Right lobe of liver (tissue), 6 donors: ENCODE measurements at places on chromosomes 6 and 20.

DNA sequence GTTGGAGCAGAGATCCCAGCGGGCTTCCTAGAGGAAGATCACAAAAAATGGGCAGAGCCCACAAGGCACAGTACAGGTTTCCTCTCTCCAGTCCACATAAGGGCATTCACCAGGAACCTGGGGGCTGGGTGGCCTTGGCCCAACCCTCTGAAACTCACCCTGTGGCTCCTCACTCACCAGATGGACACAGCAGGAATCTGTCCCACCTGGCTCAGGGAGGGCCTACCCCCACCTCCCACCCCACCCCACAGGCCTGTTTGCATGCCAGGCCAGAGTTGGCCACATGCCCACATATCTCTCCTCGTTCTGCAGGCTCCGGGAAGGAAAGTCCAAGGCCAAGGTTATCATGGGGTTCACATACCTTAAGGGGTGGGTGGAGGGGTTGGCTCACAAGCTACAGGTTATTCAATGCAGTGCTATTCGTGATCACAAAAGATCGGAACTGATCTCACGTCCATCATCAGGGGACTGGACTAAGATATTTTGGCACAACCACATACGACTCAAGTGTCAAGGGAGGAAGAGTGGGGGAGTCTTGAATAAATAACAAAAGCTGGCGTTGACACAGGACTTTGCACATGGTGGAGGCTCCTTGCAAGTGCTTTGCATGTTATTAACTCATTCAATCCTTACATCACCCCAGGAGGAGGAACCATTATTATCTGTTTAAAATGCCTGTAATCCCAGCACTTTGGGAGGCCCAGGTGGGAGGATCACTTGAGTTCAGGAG, 13.0 kb downstream of the RIPOR3 start:
- no peak for DNase-seq

GRCh38 chr6:36701401-36701991, 3.9 kb downstream of the RAB44 start:
- DNase-seq = no peak

DNA sequence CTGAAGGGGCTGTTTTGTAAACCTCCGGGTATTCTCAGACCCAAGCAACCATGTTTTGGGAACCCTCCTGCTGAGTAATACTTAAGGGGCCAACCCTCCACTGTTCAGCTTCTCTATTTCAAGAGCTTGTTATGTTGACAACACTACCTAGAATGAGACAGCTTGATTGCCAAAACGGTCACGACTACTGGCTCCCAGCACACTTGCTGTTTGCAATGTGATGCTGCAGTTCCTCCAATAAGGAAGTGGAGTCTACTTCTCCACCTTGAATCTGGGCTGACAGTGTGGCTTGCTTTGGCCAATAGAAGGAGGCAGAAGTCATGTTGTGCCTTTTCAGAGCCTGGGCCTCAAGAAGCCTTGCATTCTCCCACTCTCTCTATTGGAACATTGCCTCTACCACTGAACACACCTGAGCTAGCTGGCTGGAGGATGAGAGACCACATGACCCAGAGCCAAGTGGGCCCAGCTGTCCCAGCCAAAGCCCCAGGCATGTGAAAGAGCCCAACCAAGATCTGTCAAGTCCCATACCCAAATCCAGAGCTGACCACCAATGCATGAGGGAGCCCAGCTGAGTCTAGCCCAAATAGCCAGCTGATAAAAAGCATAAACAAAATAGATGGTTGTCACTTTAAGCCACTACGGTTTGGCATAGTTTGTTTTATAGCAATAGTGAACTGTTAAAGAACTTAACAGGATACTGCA, 108.0 kb downstream of the PRND start:
- no peak for DNase-seq

- DNase-seq = no peak
Observed at GRCh38 chr6:37115236-37115895, 54.6 kb upstream of the PIM1 start.

DNA sequence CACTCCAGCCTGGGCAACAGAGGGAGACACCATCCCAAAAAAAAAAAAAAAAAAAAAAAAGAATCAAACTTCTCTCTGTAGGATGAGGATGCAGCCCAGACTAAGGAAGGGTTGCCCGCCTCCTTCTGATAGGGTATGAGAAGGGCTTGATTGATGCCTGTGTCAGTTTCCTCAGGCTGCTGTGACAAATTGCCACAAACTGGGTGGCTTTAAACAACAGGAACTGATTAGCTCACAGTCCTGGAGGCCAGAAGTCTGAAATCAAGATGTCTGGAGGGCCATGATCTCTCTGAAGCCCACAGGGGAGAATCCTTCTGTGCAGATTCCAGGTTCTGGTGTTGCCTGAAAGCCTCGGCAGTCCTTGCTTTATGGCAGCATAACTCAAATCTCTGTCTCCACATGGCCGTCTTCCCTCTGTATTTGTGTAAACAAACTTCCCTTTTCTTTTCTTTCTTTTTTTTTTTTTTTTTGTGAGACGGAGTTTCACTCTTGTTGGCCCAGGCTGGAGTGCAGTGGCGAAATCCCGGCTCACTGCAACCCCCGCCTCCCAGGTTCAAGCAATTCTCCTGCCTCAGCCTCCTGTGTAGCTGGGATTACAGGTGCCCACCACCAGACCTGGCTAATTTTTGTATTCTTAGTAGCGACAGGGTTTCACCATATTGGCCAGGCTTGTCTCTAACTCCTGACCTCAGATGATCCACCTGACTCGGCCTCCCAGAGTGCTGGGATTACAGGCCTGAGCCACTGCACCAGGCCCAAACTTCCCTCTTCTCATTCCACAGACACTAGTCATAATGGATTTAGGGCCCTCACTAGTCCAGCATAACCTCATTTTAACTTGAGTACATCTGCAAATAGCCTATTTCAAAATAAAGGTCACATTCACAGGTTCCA, 11.2 kb upstream of the CDK19 start:
- peak; percentile 57 for DNase-seq

- no peak for DNase-seq
Observed at GRCh38 chr6:85461798-85462170, 11.9 kb downstream of the NT5E start.

- no peak for DNase-seq
Observed at GRCh38 chr6:56650191-56650590, 7.5 kb upstream of the DST start.

GRCh38 chr6:50128420-50129005, 78.8 kb upstream of the DEFB112 start:
- no peak for DNase-seq

DNA sequence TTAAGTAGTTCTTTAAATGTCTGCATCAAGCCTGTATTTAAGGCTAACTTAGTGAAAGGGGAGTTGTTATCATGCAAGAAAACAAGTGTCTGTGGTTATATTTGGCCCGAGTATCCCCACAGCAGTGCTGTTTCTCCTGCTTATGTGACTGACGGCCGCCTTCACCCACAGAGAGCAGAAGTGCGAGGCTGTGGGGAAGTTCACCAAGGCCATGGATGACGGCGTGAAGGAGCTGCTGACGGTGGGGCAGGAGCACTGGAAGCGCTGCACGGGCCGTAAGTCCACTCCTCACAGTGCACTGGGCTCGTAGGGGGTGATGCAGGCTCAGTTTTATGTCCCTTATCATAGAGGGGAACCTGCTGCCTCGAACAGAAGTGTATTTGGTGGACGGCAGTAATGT, 53.2 kb upstream of the SYNJ2 start:
- no peak for DNase-seq

GRCh38 chr6:166330612-166331011, 11.7 kb downstream of the SFT2D1 start:
- DNase-seq = peak; percentile 86

DNA sequence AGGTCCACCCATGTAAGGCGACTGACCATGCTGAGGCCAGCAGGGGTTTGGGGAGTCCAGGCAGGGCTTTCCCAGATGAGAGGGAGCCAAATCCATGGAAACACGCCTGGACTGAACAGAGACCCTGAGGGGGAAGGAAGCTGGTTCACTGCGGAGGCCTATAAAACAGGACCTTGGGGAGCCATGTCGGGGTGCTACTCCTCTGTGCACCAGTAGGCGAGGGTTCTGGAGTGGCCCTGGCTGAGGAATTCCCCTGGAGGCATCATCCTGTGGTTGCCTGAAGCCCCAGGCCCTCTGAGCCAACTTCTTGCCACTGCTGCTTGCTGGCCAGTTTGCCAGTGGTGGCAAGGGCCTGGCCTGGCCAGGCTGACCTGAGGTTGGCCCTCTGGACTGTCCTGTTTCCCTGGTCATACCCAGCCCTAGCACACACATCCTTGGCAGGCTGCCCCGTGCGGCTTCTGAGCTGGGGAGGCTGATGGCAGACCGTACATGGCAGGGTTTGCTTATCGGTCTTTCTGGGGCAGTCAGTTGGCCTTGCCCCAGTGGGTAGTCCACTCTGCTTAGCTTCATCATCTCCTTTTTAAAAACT, 2.2 kb upstream of the LRRN4 start:
- peak; percentile 95 for DNase-seq

DNA sequence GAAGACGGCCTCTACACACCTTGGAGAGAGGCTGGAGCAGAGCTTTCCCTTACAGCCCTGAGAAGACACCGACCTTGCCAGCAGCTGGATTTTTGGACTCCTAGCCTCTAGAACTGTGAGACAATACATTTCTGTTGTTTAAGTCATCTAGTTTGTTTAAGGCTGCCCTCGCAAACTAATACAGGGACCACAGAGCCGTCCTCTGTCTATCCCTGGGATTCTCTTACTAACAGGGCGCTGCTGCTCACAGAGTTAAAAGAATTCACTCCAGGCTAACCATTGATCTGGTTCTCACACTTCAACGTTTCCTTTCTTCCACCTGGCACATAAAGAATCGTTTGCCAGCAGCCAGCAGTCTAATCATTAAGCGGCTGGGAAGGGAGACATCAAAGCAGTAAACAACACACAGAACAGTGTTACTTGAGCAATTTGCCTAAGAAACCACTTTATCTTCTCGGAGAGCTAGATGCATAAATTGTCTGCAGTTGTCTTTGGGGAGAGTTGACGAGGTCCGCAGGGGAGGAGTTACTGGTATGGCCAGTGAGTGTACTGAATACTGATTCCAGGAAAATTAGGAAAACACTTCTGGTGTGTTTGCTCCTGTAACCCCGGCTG, 103.5 kb upstream of the AKAP12 start:
- no peak for DNase-seq

- DNase-seq = no peak
Observed at GRCh38 chr6:105382958-105383357, 19.9 kb downstream of the PREP start.

- DNase-seq = peak; percentile 85
Observed at GRCh38 chr20:6134592-6134991, 11.8 kb upstream of the FERMT1 start.

DNA sequence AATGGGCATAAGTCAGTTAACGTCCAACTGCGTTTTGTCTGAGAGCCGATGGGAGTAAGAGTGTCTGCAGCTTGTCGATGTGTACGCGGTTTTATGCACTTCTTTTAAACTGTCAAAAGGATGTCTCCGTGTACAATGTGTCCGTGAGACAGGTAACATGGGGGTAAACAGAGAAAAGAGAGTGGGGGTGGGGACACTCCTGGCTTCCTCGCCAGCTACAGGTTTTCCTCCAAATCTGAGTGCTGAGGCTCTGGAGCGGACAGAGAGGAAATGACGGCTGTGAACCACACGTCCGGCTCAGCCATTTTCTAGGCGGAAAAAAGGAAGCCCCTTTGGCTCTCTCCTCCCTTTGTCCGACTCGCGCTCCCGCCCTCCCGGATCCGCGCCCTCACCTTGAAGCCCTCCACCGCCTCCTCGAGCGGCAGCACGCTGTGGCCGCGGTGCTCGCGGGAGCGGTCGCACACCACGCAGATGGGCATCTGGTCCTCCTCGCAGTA, 916 bp downstream of the TRIM27 start:
- DNase-seq = peak; percentile 65

GRCh38 chr20:38825901-38826625, 20.6 kb downstream of the PPP1R16B start:
- no peak for DNase-seq

- peak; percentile 77 for DNase-seq
Observed at GRCh38 chr20:7146552-7147219, 379.2 kb downstream of the BMP2 start.

GRCh38 chr6:4466769-4467480, 309.3 kb upstream of the CDYL start:
- DNase-seq = no peak

DNA sequence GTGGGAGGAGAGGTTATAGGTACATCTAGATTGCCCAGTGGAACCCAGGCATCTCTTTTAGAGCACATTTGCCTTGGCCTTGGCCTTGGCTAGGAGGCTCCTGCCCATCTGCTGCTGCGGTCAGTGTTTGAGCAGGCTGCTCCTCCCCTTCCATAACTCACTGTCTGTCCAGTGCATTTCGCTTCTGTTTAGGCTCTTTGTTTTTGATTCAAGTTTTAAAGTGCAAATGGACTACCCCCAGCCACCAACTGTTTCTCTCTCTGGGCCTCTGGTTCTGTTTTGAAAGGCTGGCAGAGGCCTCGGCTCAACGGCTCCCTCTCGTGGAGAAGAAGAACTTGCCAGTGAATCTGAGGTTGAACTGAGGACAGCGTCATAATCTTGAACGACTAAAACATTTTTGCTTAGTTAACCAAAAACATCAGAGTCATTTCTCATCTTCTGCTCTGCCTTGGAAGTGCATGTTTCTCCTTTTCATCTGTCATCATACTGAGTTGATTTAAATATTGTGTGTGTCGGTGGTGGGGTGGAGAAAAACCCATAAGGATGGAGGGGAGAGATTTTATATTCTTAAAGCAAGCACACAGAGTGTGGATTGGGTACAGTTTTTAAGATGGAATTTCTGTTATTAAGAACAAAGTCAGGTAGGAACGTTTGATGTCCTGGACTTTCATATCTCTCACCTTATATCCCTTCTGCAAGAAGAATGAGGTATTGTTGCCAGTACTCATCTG, 171.4 kb downstream of the DTNBP1 start:
- DNase-seq = no peak

GRCh38 chr6:12956991-12957320, 240.4 kb downstream of the PHACTR1 start:
- DNase-seq = no peak

GRCh38 chr6:144317736-144318135, 32.6 kb downstream of the UTRN start:
- no peak for DNase-seq

- no peak for DNase-seq
Observed at GRCh38 chr6:57089265-57089664, 723 bp upstream of the ZNF451 start.

DNA sequence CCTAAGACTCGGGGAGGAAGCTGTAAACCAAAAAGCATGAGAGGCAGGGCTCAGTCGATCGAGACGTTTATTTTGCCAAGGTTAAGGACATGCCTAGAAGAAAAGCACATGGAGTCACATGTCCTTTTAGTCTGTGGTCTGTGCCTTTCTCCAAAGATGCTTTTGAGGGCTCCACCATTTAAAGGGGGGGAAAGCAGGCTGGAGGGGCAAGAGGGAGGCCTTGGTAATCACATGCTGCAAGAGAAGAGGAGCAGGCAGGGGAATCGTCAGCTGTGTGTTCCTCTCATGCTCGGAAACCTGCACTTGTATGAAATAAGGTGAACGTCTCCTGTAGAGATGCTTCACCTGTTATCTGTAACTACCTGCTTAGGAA, 9.1 kb upstream of the YTHDF1 start:
- DNase-seq = no peak

GRCh38 chr6:126086560-126086959, 100.2 kb downstream of the TRMT11 start:
- DNase-seq = no peak

GRCh38 chr6:135870722-135871121, 19.2 kb downstream of the PDE7B start:
- DNase-seq = no peak
